ENCODE measurements at places on chromosomes 5 and 9. TPM values are rescaled to one million over a fixed set of nuclear protein-coding genes. Genes with fewer than 3 reads are reported as not detected.

Gene SLC6A18
- total RNA-seq, result not detected

Gene PDE4D
- 6.5 TPM for total RNA-seq

Gene PSAT1
- total RNA-seq, result 117 TPM

Gene ANKRD18A
- 3.1 TPM for total RNA-seq

Gene SPATA31D4
- total RNA-seq, result not detected

Gene TAF11L5
- total RNA-seq, result not detected

Gene TEK
- total RNA-seq, result 6.1 TPM

Gene CAMLG
- total RNA-seq, result 16.9 TPM

Gene GNA14
- total RNA-seq, result 4.1 TPM

Gene NKD2
- total RNA-seq, result 2.7 TPM

Gene PCDHGB2
- total RNA-seq, result 1.6 TPM

Gene IL11RA
- total RNA-seq, result 17.0 TPM

Gene PCDHGA6
- 1.1 TPM for total RNA-seq

Gene IL31RA
- not detected for total RNA-seq

Gene PCSK1
- not detected for total RNA-seq

Gene SMIM33
- total RNA-seq, result not detected

Gene KCNN2
- total RNA-seq, result 10.4 TPM

Gene UBE2QL1
- total RNA-seq, result 0.59 TPM

Gene ITK
- total RNA-seq, result 0.37 TPM

Gene SLCO4C1
- 10.5 TPM for total RNA-seq

Gene SV2C
- total RNA-seq, result 0.05 TPM

Gene SH2D3C
- total RNA-seq, result 5.6 TPM

Gene RNF14
- total RNA-seq, result 54.8 TPM

Gene DBH
- total RNA-seq, result 2.0 TPM

Gene PLAC8L1
- total RNA-seq, result not detected

Gene GALNT12
- 0.30 TPM for total RNA-seq

Gene ZNF618
- total RNA-seq, result 7.0 TPM

Gene CTNNAL1
- total RNA-seq, result 24.5 TPM

Data from right lobe of liver (tissue), 6 donors.